ENCODE measurements at places on chromosomes 13 and 19.
A peak's percentile ranks its signal among the peaks of the same experiment; 100 is the strongest.

DNA sequence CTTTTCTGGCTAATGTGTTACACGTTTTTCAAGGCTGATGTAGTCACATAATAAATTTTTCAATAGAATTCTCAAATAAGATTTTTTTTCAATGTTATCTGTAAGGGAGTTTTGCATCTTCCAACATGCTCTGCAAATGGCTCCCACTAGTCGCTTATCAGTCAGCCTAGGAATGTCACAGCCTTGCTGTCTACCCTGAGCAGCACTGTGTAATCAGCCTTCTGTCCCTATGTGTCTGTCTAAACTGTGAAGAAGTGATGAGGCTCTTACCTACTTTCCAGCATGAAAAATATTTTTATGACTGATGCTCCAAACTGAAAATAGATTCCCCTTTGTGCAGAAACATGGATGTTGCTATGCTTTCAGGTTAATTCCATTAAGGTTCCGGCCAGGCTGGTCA, 75.1 kb upstream of the FAM216B start:
- no peak for DNase-seq

GRCh38 chr13:43285933-43286597, 262.7 kb downstream of the DNAJC15 start:
- peak; percentile 93 for DNase-seq

DNA sequence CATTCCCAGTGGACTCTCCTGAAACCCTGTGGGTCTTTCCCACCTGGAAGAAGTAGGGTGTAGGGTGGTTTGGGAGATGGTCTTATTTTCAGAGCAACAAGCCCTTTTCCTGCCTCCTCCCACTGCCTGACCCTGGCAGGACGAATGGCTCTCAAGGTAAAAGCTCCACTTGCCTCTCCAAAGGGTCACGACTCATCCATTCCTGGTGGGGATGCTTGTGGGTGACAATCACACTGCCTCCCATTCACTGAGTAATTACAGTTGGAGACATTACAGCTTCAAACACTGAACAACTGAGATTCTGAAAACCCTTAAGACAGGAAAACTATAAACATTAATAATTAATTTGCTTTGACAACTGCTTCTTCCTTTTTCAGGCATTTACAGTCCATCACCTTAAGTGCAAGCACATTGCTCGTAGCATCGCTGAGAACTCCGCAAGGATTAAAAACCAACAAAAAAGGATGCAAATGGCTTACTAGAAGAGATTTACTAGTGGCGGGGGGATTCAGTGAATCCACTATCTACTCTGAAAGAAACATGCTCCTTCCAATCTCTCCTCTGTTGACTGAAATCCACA, 199.6 kb upstream of the IRS2 start:
- no peak for DNase-seq

DNA sequence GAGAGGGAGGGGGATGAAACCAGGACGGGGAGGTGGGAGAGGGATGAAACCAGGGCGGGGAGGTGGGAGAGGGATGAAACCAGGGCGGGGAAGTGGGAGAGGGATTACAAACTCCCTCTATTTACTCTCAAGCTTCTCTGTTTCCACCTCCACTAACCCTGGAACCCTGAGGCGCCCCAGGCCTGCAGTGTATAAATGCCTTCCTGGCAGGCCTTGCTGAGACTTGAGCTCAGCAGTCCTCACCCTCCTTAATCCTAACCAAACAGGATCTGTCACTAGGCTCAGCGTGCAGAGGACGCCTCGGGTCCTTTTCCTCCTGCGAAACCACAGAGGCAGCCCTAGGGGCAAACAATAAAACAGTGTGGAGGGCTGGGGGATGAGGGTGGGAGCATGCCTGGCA, 32.1 kb upstream of the OR1M1 start:
- no peak for DNase-seq

DNA sequence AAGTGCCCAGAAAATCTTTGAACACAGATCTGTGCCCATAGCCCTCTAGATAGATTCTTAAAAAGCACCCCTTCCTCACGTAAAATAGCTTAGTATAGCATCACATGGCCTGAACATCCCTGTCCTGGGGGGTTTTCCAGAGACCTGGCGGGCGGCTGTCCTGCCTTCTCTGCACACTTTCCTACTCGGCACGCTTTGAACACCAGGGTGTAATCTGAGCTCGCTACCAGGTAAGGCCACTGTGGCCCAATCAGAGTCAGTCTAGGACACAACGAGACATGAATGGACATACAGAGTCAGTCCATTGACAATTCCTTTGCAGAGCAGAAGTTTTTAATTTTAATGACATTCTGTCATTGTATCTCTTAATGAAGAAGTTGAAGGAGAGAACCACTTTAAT, 8.1 kb downstream of the CYP2A13 start:
- DNase-seq = no peak

DNA sequence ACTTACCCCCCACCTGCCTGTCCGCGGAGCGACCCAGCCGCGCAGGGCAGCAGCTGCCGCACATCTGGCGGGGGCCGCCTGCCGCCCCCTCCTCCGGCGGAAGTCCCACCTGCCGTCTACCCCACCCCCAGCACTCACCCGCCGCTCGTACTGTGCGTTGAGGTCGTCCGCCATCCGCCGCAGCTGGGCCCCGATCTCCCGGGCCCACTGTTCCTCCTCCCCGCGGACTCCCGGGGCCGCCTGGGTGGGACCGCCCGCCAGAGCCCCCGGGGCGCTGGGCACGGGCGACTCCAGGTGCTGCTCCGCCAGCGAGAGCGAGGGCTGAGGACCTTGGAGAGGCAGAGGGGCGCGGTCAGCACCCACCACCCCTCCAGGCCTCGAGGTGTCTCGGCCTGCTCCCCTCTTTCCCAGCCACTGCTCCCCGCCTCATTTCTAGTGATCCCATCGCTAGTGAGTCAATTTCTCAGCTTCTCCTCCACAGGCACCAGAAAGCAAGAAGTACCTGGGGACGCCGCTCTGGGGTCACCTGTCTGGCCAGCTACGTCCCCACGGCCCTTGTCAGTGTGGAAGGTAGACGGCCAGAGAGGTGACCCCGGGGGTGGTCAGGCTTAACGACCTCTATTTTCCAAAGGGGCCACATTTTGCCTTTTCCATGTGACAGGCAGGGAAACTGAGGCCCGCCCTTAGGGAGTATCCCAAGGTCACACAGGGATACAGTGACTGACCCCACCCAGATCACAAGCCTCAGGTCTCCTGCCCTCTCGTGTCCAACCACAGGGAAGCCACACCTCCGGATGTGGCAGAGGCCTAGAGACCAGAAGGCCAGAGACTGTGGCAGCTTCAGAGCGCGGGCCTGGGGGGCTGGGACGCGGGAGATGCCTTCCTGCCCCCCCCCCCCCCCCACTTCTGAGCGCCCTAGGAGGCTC, 4.3 kb downstream of the BBC3 start:
- no peak for DNase-seq

DNA sequence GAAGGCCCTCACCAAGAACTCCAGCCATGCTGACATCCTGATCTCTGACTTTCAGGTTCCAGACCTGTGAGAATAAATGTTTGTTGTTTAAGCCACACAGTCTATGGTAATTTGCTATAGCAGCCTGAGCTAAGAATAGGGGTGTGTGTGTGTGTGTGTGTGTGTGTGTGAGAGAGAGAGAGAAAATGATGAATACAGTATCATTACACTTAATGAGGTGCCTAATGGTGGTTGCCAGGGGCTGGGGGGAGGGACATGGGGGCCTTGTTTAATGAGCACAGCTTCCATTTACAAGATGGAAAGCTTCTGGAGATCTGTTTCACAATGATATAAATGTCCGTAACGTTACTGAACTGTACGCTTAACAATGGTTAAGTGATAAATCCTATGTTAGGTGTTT, 53.8 kb upstream of the LATS2 start:
- DNase-seq = no peak

- no peak for DNase-seq
Observed at GRCh38 chr13:83633746-83634145, 248.5 kb downstream of the SLITRK1 start.

DNA sequence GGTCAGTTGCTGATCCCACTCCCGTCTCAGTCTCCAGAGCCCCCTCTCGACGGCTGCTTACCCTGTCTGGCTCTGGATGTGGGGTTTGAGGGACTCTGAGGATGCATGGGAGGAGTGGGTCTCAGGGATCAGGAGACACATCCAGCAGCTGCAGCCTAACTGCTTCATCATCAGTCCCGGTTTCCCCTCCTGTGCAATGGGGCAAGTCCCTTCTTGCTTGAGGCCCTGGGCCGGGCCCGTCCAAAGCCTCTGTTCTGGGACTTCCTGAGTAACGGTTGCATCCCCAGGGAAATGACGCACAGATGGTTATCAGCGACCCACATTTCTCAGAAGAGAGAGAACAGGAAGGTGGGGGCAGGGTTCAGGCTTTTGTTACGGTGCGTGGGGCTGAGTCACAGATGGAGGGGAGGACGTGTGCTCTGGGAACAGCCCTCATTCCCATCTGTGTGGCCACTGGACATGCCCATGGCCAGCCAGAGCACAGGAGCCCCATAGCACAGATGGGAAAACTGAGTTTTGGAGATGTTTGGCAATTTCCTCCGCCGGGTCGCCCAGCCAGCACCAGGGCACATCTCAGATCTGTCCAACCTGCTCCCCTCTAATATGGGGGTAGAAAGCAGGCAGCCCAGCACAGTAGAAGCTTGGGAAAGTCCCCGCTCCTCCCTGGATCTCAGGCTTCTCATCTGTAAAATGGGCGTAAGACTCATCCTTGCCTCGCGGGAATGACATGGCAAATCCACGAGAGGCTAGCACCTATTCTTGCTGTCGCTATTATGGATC, 19.3 kb downstream of the GNA15 start:
- peak; percentile 94 for DNase-seq

GRCh38 chr19:40177286-40178070, 13.7 kb upstream of the MAP3K10 start:
- no peak for DNase-seq

DNA sequence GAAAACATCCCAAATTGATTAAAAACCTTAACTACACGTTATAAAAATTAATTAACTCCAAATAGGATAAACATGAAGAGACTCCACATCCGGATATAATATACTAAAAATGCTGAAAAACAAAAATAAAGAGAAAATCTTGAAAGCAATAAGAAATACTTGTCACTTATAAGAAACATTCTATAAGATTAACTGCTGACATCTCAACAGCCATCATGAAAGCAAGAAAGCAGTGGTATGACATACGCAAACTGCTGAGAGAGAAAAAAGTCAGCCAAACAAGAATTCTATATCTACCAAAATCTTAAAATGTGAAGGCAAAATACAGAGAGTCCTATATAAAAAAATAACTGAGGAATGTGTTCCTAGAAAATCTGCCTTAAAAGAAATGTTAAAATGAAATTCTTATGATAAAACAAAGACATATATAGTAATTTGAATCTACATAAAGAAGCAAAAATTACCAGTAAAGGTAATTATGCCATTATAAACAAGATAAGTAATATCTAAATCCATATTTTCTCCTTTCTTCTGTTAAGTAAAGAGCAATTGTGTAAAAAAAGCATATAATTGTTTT, 1851.1 kb downstream of the PCDH9 start:
- peak; percentile 11 for DNase-seq

DNA sequence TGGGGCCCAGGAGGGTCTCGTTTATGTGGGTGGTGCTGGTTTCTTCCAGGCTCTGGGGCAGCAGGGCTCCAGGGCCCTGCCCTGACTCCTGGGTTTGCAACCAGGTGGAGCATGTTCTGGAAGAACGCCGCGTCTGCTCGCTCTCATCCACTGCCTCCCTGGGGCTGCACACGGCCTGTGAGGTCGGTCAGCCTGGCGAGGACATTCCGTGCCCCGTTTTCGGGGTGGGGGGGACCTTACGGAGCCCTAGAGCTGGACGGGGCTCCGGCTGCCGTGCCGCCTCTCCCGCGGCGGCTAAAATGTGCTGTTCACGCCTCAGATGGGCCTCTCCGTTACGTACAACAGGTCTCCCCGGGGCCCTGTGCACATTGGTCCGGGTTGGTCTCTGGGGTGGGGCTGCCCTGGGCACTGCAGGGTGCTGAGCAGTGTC, 3.3 kb downstream of the GNA11 start:
- DNase-seq = no peak

DNA sequence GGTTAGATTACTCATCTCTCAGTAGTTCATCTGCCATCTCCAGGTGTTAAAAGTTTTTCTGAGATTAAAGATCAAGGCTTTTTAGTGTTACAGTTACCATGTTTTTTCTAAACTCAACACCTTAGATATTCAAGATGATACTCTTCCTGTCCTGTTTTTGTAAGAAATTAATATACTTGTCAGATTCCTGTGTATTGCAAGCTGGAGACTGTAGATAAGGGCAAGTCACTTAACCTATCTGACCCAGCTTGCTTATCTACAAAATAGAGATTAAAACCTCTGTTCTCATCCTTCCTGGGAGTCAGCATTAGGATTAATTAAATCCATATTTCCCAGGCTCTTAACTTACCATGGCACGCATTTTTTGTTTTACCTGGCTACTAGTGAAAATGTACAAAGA, 25.2 kb downstream of the SUGT1 start:
- DNase-seq = no peak

DNA sequence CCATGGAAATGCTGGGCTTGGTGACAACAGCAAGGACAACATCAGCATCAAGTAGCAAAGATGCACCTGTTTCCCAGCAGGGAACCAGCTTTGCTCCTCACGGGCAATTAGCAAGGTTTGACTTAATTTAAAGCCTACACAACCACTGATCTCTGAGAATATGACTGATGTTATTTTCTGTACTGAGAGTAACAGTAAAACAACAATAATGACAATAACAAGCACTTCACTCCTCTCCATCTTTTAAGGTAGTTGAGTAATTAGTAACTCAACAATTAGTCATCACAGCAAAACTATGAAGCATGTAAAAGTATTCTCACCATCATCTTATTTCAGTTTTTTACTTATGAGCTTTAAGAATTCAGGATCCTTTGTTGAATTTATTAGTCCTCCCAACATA, 37.3 kb downstream of the ENOX1 start:
- DNase-seq = no peak

DNA sequence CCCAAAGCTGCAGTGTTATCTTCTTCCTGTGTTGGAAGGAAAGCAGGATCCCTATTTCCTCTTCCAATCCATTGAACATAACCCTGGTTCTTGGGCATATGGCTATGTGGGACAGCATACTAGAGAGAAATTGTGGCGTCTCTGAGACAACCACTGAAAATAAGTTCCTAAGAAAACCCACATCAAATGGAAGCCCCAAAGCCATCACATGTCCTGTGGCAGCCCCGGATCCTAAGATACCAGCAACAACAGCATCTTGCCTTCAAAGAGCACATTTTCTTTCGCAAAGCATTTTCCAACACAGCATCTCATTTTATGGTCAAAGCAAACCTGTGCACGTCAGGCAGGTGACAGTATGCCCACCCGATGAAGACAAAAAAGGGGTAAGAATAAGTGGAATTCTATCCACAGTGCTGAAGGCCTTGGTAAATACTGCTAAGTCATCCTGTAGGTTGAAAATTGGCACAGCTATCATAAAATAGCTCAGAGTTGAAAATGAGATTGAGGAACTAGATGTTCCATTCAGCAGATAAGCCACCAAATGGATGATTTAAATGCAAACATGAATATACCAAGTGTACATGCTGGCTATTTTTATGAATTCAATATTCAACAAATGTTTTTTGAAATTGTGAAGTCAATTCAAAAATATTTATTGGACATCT, 232.2 kb downstream of the DLEU7 start:
- DNase-seq = no peak

GRCh38 chr13:102517959-102518358, 78.8 kb upstream of the TPP2 start:
- no peak for DNase-seq

- no peak for DNase-seq
Observed at GRCh38 chr13:52776726-52777125, 37.1 kb upstream of the CNMD start.
